ENCODE measurements at places on chromosomes 7 and 10.
A peak's percentile ranks its signal among the peaks of the same experiment; 100 is the strongest.

GRCh38 chr7:121908042-121908441 is 35.1 kb downstream of the PTPRZ1 start:
- DNase-seq = no peak

GRCh38 chr10:62904281-62904875 is 88.2 kb upstream of the EGR2 start:
- no peak for DNase-seq

- no peak for DNase-seq
These were observed 103.0 kb downstream of the SORCS3 start for GRCh38 chr10:104744052-104744451.

DNA sequence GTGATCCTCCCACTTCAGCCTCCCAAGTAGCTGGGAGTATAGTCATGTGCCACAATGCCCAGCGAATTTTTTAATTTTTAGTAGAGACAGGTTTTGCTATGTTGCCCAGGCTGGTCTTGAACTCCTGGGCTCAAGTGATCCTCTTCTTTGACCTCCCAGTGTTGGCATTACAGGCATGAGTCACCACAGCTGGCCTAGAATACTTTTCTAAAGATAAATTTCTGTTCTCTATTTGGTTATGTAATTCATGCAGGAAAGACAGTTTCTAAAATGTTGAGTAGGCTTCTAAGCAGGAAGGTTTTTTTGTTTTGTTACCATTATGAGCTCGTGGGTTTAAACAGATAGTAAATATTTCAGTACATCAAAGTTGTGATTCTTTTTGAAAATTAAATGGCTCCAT is 5.0 kb downstream of the RBAK start:
- no peak for DNase-seq

GRCh38 chr10:133396035-133396624 is 2.2 kb downstream of the MTG1 start:
- DNase-seq = no peak

- DNase-seq = peak; percentile 83
These were observed 11.4 kb downstream of the NPVF start for GRCh38 chr7:25216837-25217236.

DNA sequence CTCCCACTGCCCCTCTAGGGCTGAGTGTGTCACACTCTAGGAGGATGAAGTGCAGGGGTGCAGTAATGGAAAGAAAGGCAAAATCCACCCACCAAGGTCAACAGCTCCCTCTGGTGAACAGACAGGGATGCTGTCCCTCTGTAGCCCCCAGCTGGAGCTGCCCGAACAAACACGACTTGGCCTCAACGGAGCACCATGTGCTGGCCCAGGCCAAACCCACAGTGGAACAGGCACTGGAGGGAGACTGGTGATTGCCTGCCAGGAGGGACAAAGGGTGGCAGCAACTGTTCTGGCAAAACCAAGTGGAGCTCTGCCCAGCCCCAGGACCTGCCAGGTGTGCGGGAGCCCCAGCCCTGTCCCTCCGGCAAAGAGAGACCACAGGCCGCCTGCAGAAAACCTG is 20.7 kb downstream of the PDIA4 start:
- no peak for DNase-seq

Measured in adipocyte (in vitro differentiated cells).